T-helper 2 cell (primary cell): ENCODE measurements at places on chromosomes 4 and X.

DNA sequence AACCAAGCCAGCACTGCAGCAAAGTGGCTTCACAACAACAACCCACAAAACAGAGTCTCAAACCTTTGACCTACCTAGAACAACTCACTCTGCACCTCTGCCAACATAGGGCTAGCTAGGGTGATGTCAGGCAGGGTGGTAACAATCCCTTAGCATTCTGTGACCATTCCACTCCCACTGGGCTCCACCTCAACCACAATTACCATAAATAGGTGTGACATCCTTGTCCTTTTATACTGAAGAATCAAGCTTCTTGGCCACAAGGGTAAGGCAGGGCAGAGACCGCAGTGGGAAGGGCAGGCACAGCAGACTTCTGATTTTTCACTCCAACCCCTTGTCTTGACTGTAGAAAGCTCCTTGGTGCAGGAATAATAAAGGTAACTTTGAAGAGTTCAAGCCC, 795.4 kb upstream of the DIAPH2 start:
- DNase-seq: no peak

DNA sequence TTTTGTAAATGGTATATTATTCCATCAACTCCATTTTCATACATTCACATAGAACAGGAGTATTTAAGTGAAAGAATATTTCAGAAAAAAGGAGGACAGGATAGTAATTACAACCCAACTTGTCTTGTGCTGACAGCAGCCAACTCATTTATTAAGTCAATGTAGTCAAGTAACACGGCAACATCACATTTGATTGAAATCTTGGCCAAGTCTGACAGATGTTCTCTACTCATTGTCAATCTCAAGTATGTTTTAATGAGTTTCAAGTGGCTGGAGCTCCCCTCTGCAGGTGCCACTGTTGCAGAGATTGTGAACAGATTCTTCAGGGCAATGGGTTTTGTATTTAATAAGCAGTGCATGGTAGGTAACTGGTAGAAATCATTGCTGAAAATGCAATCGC, 332.5 kb downstream of the C4orf33 start:
- DNase-seq: no peak

DNA sequence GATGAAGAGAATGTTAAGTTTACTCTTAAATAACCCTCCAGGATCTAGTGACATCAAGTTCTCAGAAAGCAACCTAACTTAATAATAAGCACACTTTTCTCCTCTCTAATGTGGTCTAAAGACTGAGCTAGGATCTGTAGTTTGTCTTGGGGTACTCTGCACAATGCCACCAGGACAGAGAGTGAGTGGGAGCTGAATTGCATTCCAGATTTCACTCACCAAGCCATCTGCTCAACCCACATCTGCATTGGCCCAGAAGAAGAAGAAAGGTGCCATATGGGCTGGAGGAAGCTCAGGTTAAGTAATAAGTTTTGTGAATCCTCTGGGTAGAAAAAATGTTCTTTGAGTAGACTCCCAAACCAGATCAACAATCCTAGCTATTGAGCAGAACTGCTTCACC, 384.6 kb downstream of the PPP3CA start:
- no peak for DNase-seq

- DNase-seq: no peak
These were observed 14.9 kb downstream of the NRK start for GRCh38 chrX:105837232-105837631.

DNA sequence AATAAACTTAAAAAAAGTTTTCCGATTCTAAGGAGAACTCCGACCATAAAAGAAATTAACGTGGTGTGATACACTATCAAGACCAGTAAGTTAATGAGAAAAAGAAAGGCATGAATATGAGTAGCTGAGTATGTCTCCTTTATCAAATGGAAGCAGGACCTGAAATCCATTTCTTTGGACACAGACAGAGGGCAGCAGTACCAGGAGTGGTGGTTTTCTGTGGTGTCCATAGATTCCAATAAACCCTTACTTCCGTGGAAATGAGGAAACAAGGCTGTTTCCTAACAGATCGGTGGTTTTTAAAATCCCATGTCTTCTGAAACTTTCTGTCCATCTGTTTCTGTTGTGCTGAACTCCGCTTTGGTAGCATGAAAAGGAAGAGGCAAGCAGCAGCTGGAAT, 128.5 kb upstream of the TSPAN5 start:
- DNase-seq: no peak

GRCh38 chr4:76539979-76540378, 105.0 kb downstream of the SHROOM3 start:
- no peak for DNase-seq

- DNase-seq: no peak
These were observed 34.7 kb downstream of the SORCS2 start for GRCh38 chr4:7227008-7227407.

GRCh38 chrX:113512700-113513395, 672.2 kb upstream of the AMOT start:
- no peak for DNase-seq

DNA sequence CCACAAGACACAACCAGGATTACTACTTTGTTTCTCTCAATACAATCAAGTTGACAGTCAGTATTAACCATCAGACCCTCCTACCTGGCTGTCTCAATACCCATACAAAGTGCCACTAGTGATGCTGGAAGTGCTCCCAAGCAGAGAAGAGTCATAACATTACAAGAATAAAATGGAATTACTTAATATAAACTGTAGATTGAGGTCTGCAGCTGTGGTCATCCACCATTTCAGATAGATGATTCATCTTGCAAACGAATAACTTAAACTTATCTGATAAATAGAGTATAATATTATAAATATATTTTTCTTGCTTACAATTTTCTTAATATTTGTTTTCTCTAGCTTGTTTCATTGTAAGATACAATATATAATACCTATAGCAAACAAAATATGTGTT, 1034.2 kb upstream of the PCDH10 start:
- no peak for DNase-seq

- no peak for DNase-seq
These were observed 126.0 kb downstream of the LDB2 start for GRCh38 chr4:16772366-16772850.

DNA sequence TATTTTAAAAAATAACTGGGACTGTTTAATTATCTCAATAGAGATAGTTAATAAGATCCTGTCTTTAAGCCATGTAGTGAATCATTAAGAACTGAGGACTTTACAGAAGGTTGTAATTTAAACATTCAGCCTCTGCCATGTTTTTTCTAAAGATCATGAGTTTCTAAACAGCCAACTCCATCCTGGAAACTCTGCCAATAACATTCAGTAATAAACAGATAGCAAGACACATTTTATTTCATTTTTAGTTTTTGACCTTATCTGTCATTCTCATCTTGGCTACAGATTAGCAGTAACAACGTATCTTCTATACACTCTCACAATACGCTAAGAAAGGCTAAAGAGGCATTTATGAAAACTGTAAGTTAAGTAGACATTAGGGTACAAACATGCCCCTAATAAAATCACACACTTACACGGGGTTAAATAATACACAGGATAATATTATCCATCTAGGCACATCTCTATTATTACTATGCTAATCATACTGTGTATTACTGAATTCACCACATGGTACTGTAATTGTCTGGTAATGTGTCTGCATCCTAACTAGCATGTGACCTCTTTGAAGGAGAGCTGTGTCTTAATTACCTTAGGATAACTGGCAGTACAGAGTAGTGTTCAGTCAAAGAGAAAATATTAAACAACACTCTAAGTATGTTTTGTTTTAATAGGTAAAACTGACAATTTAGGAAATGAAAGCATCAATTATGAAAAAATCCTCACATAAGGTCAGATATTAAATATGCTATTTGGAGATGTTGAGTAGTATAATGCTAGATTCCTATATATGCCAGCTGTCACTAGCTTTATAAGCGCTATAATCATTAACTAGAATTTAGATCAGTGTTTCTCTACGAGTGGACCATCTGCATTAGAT, 122.4 kb upstream of the NAP1L5 start:
- no peak for DNase-seq

GRCh38 chr4:25658357-25658771, 2.7 kb downstream of the SLC34A2 start:
- no peak for DNase-seq

- no peak for DNase-seq
These were observed 186.1 kb upstream of the MAB21L2 start for GRCh38 chr4:150395872-150396271.

DNA sequence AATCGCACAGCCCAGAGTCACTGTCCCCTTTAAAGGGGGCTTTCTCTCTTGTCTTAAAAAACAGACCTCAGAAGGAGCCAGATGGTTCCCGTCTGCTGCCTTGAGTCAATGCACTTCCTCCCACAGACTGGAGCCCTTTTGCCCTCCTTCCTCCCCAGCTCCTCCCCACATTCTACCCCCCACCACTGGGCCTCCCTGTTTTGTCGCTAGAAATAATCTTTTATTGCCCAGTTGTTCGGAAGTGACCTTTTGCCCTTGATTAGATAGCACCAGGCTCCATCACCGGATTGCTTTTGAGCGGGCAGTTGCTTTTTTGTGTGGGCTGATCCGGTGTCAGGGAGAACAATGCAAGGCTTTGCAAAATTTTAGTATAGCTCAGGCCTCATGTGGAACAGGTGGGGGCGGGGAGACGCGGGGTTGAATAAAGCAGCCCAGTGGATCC, 47.7 kb downstream of the SPRY1 start:
- DNase-seq: no peak

- DNase-seq: no peak
These were observed 71.0 kb downstream of the PRRG1 start for GRCh38 chrX:37420185-37420584.

DNA sequence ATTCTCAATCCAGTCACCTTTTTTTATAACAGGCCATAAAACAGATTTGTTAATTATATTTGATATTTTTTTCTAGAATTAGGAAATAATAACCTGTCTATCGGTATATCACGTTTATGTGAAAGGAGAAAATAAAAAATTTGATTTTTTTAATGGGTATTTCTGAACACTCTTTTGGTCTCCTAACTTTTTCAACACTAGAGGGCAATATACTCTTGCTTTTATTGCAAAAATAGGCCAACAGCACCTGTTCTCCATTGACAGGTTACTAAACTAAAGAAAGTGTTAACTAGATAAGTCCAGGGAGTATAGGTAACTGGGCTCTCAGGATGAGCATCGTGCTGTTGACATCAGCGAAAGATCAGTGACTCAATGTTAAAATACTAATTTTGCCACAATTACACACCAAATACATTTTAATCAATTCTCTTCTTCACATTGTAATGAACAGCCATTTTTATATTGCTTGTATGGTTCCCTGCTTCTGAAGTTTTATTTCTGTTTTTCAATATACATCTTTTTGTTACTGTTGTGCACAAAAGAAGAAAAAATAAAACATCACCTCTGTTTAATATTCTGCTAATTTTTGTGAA, 22.8 kb downstream of the NDST4 start:
- no peak for DNase-seq

DNA sequence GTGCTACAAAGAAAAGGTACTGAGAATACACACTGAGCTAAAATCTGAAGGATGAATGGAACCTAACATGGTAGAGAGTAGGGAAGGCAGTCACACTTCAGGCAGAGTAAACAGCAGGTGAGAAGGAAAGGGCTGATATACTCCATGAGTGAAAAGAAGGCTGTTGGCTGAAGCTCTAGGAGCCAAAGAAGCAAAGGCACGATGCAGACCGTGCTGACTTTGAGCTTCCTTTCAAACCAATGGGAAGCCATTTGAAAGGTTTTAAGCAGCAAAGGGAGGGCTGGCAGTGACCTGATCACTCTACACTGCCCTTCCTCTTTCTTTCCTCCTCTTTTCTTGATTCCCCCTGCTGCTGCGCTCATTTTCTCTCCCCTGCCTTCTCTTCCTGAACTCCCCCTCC, 66.4 kb downstream of the TMEM154 start:
- no peak for DNase-seq

DNA sequence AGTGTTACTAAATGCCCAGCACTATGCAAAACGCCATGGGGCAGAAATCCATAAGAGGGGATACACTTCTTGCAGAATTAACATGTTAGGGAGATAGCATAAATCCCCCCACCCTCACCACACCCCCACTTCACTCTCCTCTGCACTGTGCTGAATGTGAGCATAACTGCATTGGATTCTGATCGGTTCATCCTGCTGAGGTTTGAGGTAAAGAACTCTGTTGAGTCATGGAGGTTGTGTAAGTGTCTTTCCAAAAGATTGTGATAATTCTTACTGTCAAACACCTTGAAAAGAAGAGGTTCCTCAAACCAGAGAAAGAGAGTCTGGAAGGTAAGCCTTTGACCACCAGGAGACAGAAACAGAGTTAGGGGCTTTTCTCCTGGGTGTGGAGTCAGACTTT, 43.6 kb downstream of the RBM47 start:
- no peak for DNase-seq

DNA sequence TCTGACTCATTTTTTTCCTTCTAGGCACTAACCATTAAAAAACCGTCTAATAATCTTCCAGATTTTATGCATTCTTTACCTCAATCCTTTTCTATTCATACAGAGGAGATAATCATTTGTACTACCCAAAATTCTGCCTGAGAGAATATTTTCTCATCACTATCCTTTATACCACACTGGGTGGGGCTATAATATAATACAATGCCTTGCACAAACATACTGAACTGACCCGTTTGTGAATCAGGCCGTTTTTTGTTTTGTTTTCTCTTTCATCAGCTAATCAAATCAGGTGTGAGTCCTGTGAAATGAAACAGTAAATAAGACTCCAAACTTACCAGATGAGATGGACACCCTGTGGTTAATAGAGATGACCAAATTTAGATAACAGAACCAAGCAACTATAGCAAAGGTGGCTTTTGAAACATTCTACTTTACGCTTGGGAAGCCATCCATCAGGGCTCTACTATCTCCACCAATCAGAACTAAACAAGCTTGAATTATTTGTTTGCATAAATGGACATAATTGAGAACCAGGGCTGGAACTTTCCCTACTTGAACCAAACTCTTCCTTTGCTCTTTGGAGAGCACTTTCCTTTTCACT, 573.0 kb downstream of the GABRG1 start:
- DNase-seq: no peak

GRCh38 chrX:78573630-78574029, 85.5 kb downstream of the RTL3 start:
- DNase-seq: no peak

DNA sequence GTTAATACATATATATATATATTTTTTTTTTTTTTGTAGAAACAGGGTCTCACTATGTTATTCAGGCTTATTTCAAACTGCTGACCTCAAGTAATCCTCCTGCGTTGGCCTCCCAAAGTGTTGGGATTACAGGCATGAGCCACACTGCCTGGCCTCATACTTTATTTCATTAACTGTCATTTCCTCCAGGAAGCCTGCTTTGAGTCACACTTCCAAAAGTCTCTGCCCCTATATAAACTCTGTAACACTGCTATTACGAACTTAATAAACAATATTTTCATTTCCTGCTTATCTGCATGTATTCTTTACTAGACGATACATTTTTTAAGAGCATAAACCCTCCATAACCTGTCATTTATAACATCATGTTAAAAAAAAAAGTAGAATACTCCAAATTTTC, 167.2 kb downstream of the WDFY3 start:
- DNase-seq: no peak

DNA sequence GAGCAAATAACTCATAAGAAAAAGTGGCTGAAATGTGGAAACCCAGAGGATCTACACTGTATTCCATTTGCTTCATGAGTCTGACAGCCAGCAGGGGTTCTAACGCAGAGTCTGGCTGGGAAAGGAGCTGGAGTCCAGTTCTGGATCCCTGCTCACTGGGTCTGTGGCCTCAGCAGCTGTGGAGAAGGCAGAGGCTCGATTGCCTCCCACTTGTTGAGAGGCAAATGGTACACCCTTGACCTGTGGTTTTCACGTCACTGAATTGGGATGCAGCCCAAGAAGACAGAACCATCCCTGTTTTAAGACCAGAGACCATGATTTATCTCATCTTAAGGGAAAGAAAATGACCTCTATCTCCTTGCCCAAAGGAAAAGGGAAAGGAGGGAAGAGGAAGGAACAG, 147.0 kb upstream of the NOCT start:
- no peak for DNase-seq

GRCh38 chr4:143095447-143095846, 89.3 kb upstream of the USP38 start:
- DNase-seq: no peak
